Stimulated activated CD8-positive, alpha-beta memory T cell treated with anti-CD3 and anti-CD28 coated beads, Interleukin-7, amount 100 ng/mL, for 24 hours (primary cell): ENCODE measurements at places on chromosomes 16 and 17.

DNA sequence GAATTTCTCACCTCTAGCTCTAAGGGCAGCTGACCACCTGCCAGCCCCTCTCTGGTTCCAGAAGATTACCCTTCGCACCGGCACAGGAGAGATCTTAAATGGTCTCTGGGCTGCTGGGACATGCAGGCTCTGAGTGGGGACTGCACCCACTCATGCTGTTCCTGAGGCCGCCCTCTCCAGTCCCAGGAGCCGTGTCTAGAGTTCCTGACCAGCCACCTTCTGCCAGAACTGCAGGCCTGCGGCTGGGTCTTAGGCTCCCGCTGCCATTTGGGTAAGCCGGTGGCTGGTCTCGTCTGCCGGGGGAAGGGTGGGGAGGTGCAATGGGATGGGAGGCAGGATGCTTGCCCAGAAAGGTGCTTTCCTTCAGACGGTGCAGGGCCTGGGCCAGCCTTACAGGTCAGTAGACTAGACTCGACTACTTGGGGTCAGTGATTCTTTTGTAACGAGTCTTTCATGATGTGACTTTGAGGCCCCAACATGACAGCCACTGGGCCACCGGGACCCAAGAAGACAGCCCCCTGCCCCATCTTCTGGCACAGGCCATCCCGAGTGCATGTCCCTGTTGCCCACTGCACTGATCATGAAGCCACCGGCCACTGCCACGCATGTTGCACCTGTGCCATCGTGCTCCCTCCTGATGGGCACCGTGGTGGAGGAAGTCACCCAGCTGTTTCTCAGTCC lies 26.4 kb downstream of the B9D1 start:
- no peak for DNase-seq

DNA sequence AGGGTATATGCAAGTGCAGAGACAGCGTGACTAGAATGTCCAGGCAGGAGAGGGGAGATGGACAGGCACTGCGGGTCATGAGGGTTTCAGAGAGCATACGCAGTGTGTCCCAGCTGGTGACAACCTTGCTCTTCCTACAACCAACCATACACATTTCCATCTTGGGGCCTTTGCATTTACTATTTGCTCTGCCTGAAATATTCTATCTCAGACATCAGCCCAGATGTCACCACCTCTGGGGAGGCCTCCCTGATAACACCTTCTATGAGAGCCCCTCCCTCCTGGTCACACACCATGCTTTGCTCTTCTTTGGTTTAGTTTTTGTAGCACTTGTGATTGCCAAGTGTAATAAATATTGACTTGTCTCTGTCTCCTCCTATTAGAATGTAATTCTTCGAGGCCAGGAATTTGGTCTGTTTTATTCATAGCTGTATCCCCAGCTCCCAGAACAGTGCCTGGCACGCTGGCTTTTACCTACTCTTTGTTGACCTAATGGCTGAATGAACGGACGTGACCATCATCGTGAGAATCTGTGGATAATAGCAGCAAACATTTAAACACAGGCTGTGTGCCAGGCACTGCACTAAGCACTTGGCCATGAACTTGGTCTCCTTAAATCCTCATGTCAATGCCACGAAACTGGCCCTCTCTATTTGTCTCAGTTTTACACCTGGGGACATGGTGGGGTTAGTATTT lies 51.9 kb downstream of the PLCG2 start:
- DNase-seq = no peak

- DNase-seq = no peak
These were observed 36.8 kb upstream of the ELAC2 start for GRCh38 chr17:13054666-13055065.

DNA sequence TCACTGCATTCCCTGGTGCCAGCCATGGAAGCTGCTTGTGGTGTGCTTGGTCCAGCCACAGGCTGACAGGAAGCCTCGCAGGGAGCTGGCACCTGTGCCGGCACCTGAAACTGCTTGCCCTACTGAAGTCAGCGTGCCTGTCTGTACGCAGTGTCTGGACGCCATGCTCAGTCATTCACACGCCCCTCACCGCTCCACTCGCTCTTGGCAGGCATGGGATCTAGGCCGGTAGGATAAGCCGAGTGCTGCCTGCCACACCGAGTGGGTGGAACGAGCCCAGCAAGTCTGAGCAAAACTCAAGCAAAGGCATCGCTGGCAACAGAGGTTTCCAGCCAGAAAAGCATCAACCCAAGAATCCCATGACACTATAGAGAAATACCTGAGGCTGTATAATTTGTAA lies 350.6 kb downstream of the CDH11 start:
- no peak for DNase-seq

GRCh38 chr17:57732062-57732461 lies 13.0 kb downstream of the CCDC182 start:
- no peak for DNase-seq

DNA sequence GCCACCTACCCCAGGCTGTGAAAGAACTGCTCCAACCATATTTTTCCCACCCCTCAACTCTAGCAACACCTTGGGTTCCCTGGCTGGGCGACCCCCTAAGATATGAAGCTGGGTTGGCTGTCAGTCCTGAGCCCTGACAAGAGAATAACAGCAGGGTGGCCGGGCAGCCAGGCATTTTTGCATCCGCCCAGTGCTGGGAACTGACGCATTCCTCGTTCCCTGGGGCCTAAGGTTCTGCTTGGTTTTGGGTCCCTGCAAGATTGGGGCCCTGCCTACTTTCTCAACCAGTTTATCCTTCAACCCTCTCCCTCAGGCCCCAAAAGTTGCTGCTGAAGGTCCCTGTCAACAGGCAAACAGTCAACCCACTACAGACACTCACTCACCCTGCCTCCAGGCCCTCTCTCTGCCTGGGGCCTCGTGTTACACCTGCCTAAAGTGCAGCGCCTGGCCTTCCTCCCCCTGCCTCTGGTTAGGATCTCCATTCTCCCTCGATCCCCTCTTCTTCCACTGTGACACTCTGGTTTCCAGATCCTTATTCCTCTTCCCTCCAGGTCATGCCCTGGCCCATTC lies 151.5 kb downstream of the STX8 start:
- no peak for DNase-seq

- peak; percentile 91 for DNase-seq
These were observed 8.6 kb downstream of the KDM6B start for GRCh38 chr17:7842380-7843256.

GRCh38 chr17:30323895-30324319 lies 9.9 kb downstream of the TMIGD1 start:
- DNase-seq = no peak

DNA sequence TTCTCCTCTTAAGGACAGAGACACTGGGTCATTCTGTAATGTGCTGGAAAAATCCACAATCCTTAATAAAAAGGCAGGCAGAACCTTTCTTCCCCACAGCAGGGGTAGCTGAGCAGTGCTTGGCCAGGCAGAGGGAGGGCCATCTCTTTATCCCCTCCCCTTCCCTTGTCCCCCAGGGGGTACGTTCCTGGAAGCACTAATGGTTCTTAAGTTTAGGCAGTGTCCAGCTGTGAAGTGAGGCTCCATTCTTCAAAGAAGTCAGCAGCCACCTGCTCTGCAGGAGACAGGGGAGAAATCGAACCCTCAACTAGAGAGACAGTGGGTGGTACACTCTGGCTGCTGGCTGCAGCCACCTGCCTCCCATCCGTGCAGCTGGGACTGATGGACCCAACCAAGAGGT lies 533.9 kb upstream of the CDH11 start:
- no peak for DNase-seq

DNA sequence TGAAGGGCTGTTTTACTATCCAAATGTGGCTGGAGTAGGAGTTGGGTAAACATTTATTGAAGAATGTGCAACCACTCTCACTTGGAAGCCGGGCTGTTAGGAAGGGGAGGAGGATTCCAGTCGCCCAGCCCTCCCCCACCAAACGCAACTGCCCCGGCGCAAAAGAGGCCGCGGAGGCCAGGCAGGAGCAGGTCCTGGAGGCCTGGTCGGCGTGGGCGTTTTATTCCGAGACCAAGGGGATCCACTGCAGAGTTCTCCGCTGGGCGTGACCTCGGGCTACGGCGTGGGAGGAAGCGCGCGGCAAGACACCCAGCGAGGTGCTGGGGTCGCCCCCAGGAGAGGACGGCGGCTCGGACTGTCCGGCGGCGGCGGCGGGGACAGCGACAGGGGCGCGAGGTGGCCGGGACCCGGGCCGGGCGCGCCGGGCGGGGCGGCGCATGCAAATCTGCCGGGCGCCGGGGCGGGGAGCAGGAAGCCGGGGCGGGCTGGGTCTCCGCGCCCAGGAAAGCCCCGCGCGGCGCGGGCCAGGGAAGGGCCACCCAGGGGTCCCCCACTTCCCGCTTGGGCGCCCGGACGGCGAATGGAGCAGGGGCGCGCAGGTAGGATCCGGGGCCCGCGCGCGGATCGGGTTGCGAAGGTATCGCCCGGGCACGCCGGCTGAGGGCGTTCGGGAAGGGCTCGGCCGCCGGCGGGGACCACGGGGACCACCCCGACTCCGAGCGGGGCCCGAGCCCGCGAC lies at the start of gene IL4R:
Gene IL4R (plus strand): TSS at position 553 of the 739 bp plus-strand sequence. CDS start 26,230 bp downstream, outside the sequence.
- DNase-seq = peak; percentile 40

- DNase-seq = no peak
These were observed 78.8 kb downstream of the CDRT15 start for GRCh38 chr17:14157822-14158221.

DNA sequence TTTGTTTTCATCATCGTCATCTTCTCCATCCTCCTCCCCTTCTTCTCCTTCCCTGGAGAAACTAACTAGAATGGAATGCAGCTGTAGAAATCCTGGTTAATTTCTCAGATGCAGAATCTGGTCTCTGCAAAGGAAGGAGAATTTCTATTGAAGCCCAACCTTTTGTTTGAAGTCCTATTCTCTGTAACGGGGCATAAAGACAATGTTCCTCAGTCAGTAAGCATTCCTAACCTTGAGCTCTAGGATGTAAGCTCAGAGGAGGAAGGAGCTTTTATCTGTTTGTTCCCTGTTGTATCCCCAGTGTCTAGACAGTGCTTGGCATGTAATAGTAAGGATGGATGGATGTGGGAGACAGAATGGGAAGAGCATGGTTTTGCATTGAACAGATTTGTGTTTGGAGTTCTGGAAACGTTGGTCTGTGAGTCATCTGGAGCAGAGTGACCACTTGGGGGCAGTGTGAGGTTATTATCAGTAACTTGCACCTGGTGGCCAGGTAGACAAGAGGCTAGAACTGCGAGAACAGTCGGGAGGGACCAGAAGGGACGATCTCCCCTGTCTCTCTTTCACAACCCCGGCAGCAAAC lies 363.7 kb downstream of the SNX29 start:
- DNase-seq = no peak

DNA sequence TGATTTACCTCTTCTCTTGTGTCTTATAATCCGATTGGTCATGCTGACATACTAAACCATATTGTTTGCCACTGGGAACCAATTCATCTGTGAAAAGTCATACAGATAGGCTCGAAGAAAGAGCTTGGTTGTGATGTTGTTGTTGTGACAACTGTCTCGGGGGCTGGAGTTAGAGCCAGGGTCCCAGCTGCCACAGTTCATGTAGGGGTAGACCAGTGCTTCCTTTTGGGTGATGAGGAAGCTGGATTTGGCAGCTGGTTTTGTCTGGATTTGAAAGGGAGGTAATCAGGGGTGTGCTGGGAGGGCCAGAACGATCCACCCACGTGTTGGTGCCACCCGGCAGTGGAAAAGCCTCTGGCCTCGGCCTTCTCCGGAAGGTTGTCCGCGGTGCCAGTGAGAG lies 438.1 kb downstream of the WWOX start:
- DNase-seq = no peak

DNA sequence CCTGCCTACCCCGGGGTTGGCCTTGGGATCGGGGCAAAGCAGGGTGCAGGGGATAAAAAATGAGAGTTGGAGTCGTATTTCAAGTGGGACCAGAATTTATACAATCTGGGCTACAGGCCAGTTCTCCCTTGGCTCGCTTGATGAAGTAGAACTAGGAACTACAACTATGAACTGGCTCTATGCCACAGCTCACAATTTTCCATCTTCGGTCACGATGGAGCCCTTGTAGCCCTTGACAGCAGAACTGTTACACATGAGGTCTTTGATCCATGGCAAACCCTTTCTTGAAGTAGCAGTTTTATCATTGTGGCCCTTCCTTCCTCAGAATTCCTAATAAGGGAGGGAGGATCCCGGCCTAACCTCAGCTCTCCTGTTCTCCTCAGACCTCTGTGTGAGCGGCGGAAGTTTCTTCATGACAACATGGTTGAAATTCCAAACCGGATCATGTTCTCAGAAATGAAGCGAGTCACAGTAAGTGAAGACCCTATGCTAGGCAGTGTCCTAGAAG lies 17.1 kb downstream of the LIG3 start:
- no peak for DNase-seq

DNA sequence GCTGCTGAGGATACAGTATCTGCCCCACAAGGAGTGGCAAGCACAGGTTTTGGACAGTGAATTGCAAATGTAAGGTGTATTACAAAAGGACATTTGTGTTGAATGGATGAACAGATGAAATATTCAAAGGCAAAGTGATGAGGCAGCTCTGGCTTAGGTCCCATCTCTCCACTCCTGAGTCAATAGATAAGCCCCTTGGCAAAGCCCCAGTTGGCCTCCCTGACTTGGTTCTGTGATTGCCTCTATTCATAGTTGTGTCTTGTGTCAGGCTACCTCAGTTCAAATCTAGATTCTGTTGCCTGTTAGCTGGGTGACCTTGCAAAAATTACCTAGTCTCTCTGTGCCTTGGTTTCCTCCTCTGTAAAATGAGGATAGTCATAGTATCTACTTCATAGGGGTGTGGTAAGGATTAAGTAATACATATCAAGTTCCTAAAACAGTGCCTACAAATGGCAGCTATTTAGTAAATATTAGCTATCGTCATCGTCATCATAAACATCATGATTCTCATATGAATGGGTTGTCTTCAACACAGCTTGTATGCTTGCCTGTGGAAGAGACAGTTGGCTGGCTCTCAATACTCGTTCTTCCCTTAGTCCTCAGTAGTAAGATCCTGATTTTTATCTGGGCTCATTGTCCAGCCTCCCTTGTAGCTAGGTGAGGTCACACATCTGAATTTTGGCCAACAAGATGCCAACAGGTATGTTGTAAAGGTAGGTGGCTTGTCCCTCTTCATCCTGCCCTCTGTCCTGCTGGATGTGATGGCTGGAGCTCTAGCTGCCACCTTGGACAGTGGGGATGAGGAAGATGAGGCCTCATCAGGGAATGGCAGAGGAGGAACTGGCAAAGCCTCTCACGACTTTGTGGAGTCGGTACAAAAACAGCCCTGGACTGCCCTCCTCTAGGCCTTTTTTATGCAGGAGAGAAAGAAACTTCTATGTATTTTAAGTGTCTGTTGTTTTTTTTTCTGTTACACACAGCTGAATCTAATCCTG lies 2.1 kb upstream of the MFAP4 start:
- DNase-seq = no peak

- DNase-seq = no peak
These were observed 143.4 kb upstream of the CDC42EP4 start for GRCh38 chr17:73455050-73455687.

DNA sequence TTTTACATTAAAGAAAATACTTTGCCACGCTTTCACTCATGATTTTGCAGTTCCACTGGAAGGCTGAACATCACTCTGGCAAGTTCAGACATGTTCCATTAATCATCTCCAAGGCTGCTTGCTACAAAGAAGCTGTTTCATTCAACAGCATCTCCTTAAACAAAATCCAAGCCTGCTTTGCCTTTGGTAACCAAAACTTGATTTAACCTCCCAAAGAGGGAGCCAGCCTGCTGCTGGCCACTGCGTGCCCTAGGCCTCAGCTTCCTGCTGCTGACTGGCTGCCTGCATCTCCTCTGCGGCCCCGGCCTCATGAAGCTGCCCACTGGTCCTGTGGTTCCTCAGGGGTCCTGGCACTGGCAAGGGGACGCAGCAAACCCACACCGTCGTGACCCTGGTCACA lies 31.8 kb downstream of the ANKRD11 start:
- no peak for DNase-seq
